Thyroid gland (tissue), 4 donors: ENCODE measurements at places on chromosomes 12 and 14. TPM values are rescaled to one million over a fixed set of nuclear protein-coding genes. Genes with fewer than 3 reads are reported as not detected.
A peak's percentile ranks its signal among the peaks of the same experiment; 100 is the strongest.

ESRRB gene
- total RNA-seq = not detected

DPPA3 gene
- total RNA-seq = not detected

SERPINA12 gene
- total RNA-seq = not detected

ACSM4 gene
- total RNA-seq = not detected

KCNMB4 gene
- 3.5 TPM for total RNA-seq

DACT1 gene
- 34.6 TPM for total RNA-seq

ANGEL1 gene
- 17.8 TPM for total RNA-seq

TPPP2 gene
- not detected for total RNA-seq

KRT74 gene
- total RNA-seq = not detected

CIROP gene
- total RNA-seq = not detected

FGD4 gene
- 32.5 TPM for total RNA-seq

GRCh38 chr12:124380796-124381455, 86.0 kb downstream of the RFLNA start:
- peaks cover 42% of the 10 kb centered on the region for H3K4me1 ChIP-seq
- no peaks in the 10 kb centered on the region for H3K27me3 ChIP-seq
- no peak for DNase-seq

- H3K27me3 ChIP-seq = no peaks in the 10 kb centered on the region
- H3K36me3 ChIP-seq = no peaks in the 10 kb centered on the region
- H3K27ac ChIP-seq = no peak overlapping the region
Observed at GRCh38 chr12:15045451-15045850, 72.6 kb downstream of the PDE6H start.

DNA sequence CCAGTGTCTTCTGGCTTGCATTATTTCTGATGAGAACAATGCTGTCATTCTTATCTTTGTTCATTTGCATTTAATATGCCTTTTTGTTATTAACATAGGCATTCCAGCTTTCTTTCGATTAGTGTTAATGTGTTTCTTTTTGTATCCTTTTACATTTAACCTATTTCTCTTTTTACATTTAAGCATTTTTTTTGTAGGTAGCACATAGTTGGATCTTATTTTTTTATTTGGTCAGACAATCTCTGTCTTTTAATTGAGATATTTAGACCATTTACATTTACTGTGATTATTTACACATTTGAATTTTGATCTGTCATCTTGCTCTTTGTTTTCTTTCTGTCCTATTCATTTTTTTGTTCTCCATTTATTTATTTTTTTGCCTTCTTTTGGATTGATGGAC, 14.5 kb upstream of the KIF26A start:
- no peaks in the 10 kb centered on the region for H3K4me1 ChIP-seq
- no peak overlapping the region for H3K4me3 ChIP-seq
- H3K27ac ChIP-seq = no peak overlapping the region
- no peaks in the 10 kb centered on the region for H3K36me3 ChIP-seq
- DNase-seq = no peak
- H3K27me3 ChIP-seq = no peaks in the 10 kb centered on the region

DNA sequence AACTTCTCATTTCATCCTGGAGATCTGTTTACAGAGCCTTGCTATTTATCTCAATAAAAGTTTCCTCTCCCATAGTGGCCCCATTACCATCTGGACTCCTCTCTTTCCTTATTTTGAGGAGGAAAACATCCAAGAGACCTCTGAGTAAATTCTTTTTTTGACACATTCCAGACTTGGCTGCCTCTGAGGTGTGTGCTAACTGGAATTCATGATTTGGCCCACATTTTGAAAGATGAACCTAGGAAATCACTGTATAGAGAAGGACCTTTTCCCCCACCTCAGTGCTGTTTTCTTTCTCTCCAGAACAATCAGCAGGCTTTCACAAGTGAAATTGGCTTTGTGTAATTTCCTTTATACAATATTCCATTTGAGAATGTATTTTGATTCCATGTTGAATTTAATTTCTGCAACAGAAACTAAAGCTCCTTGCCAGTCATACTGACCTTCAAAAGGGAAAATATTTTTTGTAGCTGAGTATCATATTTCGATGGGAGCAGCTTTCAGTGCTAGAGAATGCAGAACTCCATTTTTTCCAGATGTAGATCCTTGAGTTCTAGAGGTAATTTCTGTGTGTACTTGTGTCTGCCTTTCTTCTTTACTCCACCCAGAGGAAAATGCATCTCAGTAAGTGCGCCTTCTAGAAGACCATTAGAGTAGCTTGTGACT, 244.9 kb upstream of the RGS6 start:
- no peak for DNase-seq
- no peaks in the 10 kb centered on the region for H3K36me3 ChIP-seq
- H3K27ac ChIP-seq = no peak overlapping the region
- no peaks in the 10 kb centered on the region for H3K27me3 ChIP-seq
- H3K4me1 ChIP-seq = no peaks in the 10 kb centered on the region
- H3K4me3 ChIP-seq = no peak overlapping the region

GRCh38 chr14:92970271-92970670, 47.3 kb downstream of the CHGA start:
- H3K4me3 ChIP-seq = no peak overlapping the region
- no peak overlapping the region for H3K27ac ChIP-seq
- H3K4me1 ChIP-seq = peaks cover 40% of the 10 kb centered on the region
- H3K27me3 ChIP-seq = no peaks in the 10 kb centered on the region

DNA sequence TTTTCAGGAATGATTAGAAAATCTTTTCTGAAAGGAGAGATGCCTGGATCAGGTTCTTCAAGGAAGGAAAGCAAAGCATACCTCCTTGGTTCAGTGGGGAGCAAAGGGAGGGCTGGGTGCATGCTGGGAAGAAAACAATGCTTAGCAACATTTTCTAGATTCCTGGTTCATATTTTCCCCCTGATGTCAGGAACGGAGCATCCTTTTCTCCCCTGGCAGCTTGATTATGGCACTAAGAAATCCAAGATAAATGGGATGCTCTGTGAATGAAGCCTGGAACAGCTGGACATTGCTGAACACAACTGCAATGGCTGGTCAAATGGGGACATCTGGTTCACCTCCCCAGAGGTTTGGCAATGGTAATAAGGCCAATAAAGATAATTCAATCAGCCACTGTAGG, 50.9 kb downstream of the KCNA5 start:
- no peak overlapping the region for H3K4me3 ChIP-seq
- no peak for DNase-seq
- H3K27ac ChIP-seq = no peak overlapping the region
- H3K36me3 ChIP-seq = no peaks in the 10 kb centered on the region

- H3K27ac ChIP-seq = no peak overlapping the region
- no peaks in the 10 kb centered on the region for H3K36me3 ChIP-seq
- H3K27me3 ChIP-seq = no peaks in the 10 kb centered on the region
- no peak for DNase-seq
- H3K4me1 ChIP-seq = no peaks in the 10 kb centered on the region
Observed at GRCh38 chr14:44279357-44279756, 227.7 kb downstream of the FSCB start.

GRCh38 chr12:41468756-41469155, 280.6 kb downstream of the PDZRN4 start:
- no peaks in the 10 kb centered on the region for H3K27me3 ChIP-seq
- H3K27ac ChIP-seq = no peak overlapping the region
- H3K36me3 ChIP-seq = no peaks in the 10 kb centered on the region
- no peak overlapping the region for H3K4me3 ChIP-seq
- no peak for DNase-seq

GRCh38 chr12:96810057-96810456, 97.0 kb upstream of the NEDD1 start:
- no peaks in the 10 kb centered on the region for H3K4me1 ChIP-seq
- H3K27ac ChIP-seq = no peak overlapping the region
- peak; percentile 33 for DNase-seq
- H3K4me3 ChIP-seq = no peak overlapping the region
- no peaks in the 10 kb centered on the region for H3K36me3 ChIP-seq

GRCh38 chr12:1391722-1392121, 202.7 kb downstream of the FBXL14 start:
- no peaks in the 10 kb centered on the region for H3K27me3 ChIP-seq
- peak; percentile 3 for DNase-seq
- H3K4me1 ChIP-seq = no peaks in the 10 kb centered on the region
- no peak overlapping the region for H3K4me3 ChIP-seq
- no peaks in the 10 kb centered on the region for H3K36me3 ChIP-seq
- H3K27ac ChIP-seq = no peak overlapping the region

GRCh38 chr12:13167226-13167625, 29.3 kb upstream of the EMP1 start:
- no peak overlapping the region for H3K4me3 ChIP-seq
- H3K4me1 ChIP-seq = peaks cover 20% of the 10 kb centered on the region
- no peaks in the 10 kb centered on the region for H3K27me3 ChIP-seq
- no peak overlapping the region for H3K27ac ChIP-seq

GRCh38 chr12:104154286-104154685, 16.3 kb upstream of the NFYB start:
- H3K27me3 ChIP-seq = no peaks in the 10 kb centered on the region
- H3K4me1 ChIP-seq = no peaks in the 10 kb centered on the region
- no peak overlapping the region for H3K27ac ChIP-seq
- no peak overlapping the region for H3K4me3 ChIP-seq
- DNase-seq = no peak

DNA sequence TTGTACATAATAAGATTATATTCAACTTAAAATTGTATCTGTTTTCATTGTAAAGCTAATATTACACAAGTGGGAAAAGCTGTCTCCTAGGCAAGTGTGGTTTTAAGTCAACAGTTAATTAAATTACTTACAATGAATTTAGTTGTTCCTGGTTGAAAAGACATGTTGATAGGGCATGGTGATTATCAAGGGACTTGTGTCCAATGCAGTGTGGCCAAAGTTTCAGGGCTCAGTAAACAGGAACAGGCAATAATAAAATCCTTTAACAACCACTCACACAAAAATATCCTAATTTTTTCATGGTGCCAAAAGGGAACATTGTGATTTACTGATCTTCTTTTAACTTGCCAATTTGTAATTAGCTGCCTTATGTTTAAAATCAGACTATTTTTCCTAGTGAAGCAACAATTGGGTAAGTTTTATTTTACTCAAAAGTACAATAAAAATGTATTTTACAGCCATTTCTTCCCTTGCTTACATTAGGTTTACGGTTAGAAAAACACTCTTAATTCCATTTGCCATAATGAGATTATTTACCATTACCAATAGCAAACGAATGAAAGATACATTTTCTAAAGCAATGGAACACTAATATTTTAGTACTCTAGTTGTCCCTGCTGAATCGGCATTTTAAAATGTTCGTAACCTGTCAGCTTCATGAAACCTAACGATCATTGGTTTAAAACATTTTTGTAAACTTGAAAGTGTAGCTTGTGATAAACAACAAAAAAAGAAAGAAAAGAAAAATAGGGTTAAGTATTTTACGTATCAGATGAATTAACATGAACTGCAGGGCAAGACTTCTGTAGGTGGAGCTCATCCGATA, 1.8 kb upstream of the WNK1 start:
- DNase-seq = no peak
- peaks cover 9% of the 10 kb centered on the region for H3K4me1 ChIP-seq
- no peak overlapping the region for H3K4me3 ChIP-seq
- no peaks in the 10 kb centered on the region for H3K36me3 ChIP-seq
- H3K27ac ChIP-seq = peak overlapping the region; percentile 72

- DNase-seq = no peak
- no peaks in the 10 kb centered on the region for H3K27me3 ChIP-seq
- no peaks in the 10 kb centered on the region for H3K4me1 ChIP-seq
- no peak overlapping the region for H3K4me3 ChIP-seq
Observed at GRCh38 chr12:45703942-45704341, 25.6 kb upstream of the ARID2 start.

GRCh38 chr14:100012478-100013327, 52.5 kb upstream of the EVL start:
- H3K27ac ChIP-seq = no peak overlapping the region
- H3K4me1 ChIP-seq = no peaks in the 10 kb centered on the region
- no peaks in the 10 kb centered on the region for H3K27me3 ChIP-seq
- H3K36me3 ChIP-seq = no peaks in the 10 kb centered on the region
- no peak for DNase-seq
- H3K4me3 ChIP-seq = no peak overlapping the region

DNA sequence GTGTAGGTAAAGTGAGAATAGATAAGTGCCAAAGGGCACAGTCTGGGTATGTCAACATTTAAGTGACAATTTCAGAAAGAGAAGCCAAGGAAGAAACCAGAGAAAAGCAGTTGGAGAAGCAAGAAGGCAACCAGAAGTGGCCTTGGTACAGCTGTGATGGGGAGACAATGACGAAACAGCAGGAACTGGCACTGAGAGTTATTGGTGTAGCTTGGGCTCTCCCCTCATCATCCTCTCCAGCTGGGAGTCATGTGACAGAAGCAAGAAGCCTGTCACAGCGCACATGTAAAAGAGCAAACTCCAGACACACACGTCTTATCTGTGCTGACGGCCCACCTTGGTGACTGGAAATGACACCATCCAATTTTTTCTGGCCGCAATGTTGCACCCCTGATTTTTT, 203.3 kb upstream of the NUDT4 start:
- no peaks in the 10 kb centered on the region for H3K27me3 ChIP-seq
- H3K36me3 ChIP-seq = no peaks in the 10 kb centered on the region
- H3K27ac ChIP-seq = no peak overlapping the region
- H3K4me1 ChIP-seq = no peaks in the 10 kb centered on the region
- no peak overlapping the region for H3K4me3 ChIP-seq

GRCh38 chr12:132407451-132407961, 78.1 kb upstream of the GALNT9 start:
- no peak for DNase-seq
- H3K4me1 ChIP-seq = no peaks in the 10 kb centered on the region
- no peak overlapping the region for H3K27ac ChIP-seq
- H3K4me3 ChIP-seq = no peak overlapping the region
- no peaks in the 10 kb centered on the region for H3K27me3 ChIP-seq

DNA sequence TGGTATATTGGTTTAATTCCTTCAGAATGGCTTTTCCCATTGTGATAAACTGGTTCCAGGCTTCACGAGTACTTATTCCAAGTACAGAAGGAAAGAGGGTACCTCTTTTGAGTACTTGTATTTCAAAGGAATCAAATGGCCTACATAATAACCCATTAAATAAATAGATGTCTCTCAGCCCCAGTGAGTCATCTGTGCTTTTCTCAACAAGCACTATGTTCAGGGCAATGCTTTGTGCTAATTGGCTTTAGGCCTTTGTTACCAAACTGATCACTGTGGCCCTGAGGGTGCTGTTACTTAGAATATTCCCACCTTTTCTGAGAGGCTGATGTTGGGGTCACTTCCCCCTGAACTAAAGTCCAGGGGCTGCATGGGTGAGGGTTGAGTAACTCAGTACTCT, 107.1 kb downstream of the LRRK2 start:
- H3K27ac ChIP-seq = no peak overlapping the region
- no peaks in the 10 kb centered on the region for H3K27me3 ChIP-seq
- no peak overlapping the region for H3K4me3 ChIP-seq
- no peaks in the 10 kb centered on the region for H3K4me1 ChIP-seq
- H3K36me3 ChIP-seq = peaks cover 6% of the 10 kb centered on the region

GRCh38 chr12:108807476-108807875, 49.9 kb downstream of the SSH1 start:
- H3K27ac ChIP-seq = no peak overlapping the region
- no peak for DNase-seq
- no peaks in the 10 kb centered on the region for H3K27me3 ChIP-seq
- peaks cover 42% of the 10 kb centered on the region for H3K36me3 ChIP-seq
- no peak overlapping the region for H3K4me3 ChIP-seq

DNA sequence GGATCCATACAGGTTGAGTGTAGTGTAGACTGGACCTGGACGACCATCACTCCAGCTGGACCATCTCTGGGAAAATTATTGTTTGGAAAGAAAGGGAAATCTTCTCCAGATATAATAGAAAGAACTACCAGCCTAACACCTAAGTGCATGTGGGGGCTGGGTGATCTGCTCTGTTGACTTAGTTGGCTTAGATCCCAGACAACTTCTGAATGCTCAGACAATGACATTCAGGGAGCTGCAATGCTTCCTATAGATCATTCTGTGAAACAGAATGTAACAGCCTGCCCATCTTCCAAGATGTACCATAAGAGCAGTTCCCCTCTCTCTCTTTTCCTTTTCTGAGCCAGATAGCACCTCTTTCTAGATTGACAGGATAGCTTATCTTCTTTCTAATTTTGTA, 572.8 kb upstream of the STXBP6 start:
- no peak for DNase-seq
- H3K27me3 ChIP-seq = no peaks in the 10 kb centered on the region
- no peak overlapping the region for H3K27ac ChIP-seq
- no peaks in the 10 kb centered on the region for H3K4me1 ChIP-seq
- no peaks in the 10 kb centered on the region for H3K36me3 ChIP-seq
